ENCODE measurements at places on chromosomes 6 and 20.

- no peak for DNase-seq
Measured at GRCh38 chr6:65299236-65299635, 407.8 kb downstream of the EYS start.

DNA sequence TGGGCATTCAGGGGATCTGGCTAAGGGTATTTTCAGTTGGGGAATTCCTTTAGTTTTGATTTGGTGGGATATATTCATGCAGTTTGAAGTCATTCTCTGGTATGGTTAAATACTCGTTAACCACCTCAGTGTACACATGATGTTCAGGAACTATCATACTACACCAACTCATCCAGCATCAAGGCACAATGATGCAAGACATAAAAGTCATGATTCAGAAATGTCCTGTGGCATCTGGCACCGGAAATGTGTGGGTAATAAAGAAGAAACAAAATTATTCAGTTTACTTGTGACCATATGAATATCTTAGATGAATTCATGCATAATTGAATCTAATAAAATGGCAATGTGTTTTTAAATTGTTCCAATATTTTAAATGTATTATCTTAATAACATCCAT is 129.0 kb upstream of the BMP5 start:
- DNase-seq: no peak

- DNase-seq: no peak
Measured at GRCh38 chr6:105034470-105034869, 77.6 kb downstream of the LIN28B start.

- no peak for DNase-seq
Measured at GRCh38 chr6:134420614-134421181, 102.8 kb upstream of the SGK1 start.

- no peak for DNase-seq
Measured at GRCh38 chr6:148793721-148794120, 46.9 kb downstream of the UST start.

DNA sequence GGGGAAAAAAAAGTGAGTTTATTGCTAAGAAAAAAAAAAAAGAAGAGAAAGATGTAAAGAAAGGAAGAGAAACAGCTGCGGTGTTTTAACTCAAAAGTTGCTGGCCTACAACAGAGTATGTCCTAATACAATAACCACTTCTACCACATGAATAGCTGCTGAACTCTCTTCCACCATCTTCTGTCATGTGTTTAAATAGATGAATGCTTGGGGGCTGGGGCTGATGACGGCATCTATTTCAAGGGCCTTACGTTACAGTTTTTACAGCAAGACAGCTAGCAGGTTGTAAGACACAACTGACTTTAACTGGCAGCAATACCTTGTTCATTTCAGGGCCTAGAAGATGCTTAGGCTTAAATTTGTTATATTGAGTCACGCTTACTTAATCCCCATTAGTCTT is 50.4 kb downstream of the MAP3K7 start:
- no peak for DNase-seq

GRCh38 chr20:40922865-40923264 is 105.8 kb upstream of the TOP1 start:
- DNase-seq: no peak

- DNase-seq: no peak
Measured at GRCh38 chr6:108746366-108746765, 101.9 kb upstream of the ARMC2 start.

GRCh38 chr6:30508890-30509736 is 19.8 kb downstream of the HLA-E start:
- DNase-seq: no peak

DNA sequence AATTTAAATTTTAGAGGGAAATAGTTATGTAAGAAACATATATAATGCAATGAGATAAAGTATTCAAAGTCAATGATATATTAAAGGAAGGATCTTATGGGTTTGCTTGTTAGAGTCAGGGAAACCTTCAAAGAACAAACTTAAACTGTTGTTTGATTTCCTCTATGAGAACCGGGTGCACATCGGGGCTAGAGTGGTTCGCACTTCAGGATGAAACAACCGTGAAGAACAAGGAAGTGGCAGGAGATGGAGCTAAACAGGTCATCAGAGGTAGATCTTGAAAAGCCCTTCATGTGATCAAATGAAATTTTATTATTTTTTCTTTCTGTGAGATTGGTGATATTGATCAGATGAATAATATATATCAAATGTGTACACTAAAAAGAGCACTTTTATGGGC is 951.9 kb upstream of the FLRT3 start:
- DNase-seq: no peak

DNA sequence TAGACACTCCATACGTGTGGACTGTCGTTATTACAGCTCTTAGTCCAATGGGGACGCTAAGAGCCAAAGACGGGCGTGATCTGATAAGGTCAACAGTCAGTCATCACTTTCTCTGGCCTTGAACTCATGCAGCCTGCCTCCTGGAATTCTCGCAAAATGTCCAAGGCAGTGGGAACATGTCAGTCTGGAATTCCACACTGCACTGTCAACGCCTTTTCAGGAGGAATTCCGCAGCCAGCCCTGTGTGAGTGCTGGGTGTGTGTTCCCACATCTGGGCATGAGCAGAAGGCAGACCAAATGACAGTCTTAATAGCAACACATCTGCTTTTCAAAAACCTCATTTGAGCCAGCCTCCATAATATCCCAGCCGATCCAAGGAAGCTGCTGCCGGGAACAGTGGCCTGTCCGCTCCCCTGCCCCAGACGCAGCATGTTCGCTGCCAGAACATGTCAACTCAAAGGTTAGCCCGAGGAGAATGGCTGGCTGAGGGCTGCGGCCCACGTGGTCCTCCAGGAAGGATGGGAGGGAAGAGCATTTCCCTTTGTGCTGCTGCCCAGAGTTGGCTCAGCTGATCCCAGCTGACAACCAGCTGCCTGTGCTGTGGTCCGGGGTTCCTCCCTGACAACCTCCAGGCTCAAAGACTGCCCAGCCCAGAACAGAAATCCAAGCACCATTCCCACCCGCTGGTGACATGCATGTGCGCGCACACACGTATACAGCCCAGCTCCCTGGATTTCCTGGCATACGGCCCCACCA is 103.1 kb downstream of the SULF2 start:
- DNase-seq: no peak
